Mammary epithelial cell (primary cell): ENCODE measurements at places on chromosomes 13 and 19. TPM values are rescaled to one million over a fixed set of nuclear protein-coding genes. Genes with fewer than 3 reads are reported as not detected.

The IL11 gene
- polyA plus RNA-seq: 1.2 TPM

The LYL1 gene
- polyA plus RNA-seq: not detected

The NLRP7 gene
- polyA plus RNA-seq: not detected

The PPP1R15A gene
- polyA plus RNA-seq: 22.9 TPM

The OR10H1 gene
- 0.02 TPM for polyA plus RNA-seq

The TTYH1 gene
- not detected for polyA plus RNA-seq

The ALOX5AP gene
- 0.19 TPM for polyA plus RNA-seq

The CD33 gene
- 0.03 TPM for polyA plus RNA-seq

The PRDX2 gene
- polyA plus RNA-seq: 377 TPM

The HRC gene
- polyA plus RNA-seq: not detected

The ZNF724 gene
- polyA plus RNA-seq: 4.0 TPM

The MISP3 gene
- polyA plus RNA-seq: 0.59 TPM

The CASP14 gene
- 207 TPM for polyA plus RNA-seq

The PODNL1 gene
- 3.6 TPM for polyA plus RNA-seq

The RNF17 gene
- not detected for polyA plus RNA-seq

The TEX26 gene
- polyA plus RNA-seq: not detected

The CATSPERD gene
- not detected for polyA plus RNA-seq

The KLK5 gene
- 1,184 TPM for polyA plus RNA-seq

The SHC2 gene
- polyA plus RNA-seq: 0.10 TPM

The DPF1 gene
- 1.6 TPM for polyA plus RNA-seq

The CADM4 gene
- 4.5 TPM for polyA plus RNA-seq

The PTOV1 gene
- 57.1 TPM for polyA plus RNA-seq

The TEKTIP1 gene
- polyA plus RNA-seq: not detected

The ZFP28 gene
- polyA plus RNA-seq: 1.9 TPM

The C1QTNF9 gene
- not detected for polyA plus RNA-seq

The TMIGD2 gene
- not detected for polyA plus RNA-seq

The KLK13 gene
- 0.62 TPM for polyA plus RNA-seq

The CEACAM7 gene
- not detected for polyA plus RNA-seq

The PEX11G gene
- 2.1 TPM for polyA plus RNA-seq

The PCSK4 gene
- 0.56 TPM for polyA plus RNA-seq

The SLC25A15 gene
- 13.3 TPM for polyA plus RNA-seq

The CGB2 gene
- not detected for polyA plus RNA-seq

The CKM gene
- polyA plus RNA-seq: not detected
